ENCODE measurements at places on chromosomes 12 and 14. TPM values are rescaled to one million over a fixed set of nuclear protein-coding genes. Genes with fewer than 3 reads are reported as not detected.
A peak's percentile ranks its signal among the peaks of the same experiment; 100 is the strongest.

- DNase-seq: no peak
These were observed 287.6 kb downstream of the CEP128 start for GRCh38 chr14:80653956-80654355.

DNA sequence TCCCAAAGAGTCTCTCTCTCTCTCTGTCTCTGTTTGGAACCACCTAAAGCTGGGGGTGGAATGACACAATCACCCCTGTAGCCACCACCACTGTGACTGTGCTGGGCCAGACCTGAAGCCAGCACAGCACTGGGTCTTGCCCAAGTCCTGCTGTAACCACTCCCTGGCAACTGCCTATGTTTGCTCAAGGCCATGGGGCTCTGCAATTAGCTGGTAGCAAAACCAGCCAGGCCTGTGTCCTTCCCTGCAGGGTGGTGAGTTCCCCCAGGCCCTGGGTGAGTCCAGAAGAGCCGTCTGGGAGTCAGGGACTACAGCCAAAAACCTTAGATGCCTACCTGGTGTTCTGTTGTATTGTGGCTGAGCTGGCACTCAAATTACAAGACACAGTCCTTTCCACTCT is 50.8 kb downstream of the DGLUCY start:
- DNase-seq: no peak

GRCh38 chr14:57391517-57392195 is 1.3 kb downstream of the NAA30 start:
- DNase-seq: no peak

GRCh38 chr12:111753144-111753881 is 13.4 kb upstream of the ALDH2 start:
- DNase-seq: peak; percentile 73

GRCh38 chr12:62911286-62911685 is 23.7 kb downstream of the PPM1H start:
- DNase-seq: no peak

PSMD9 gene
- total RNA-seq: 59.2 TPM

GRCh38 chr14:62307844-62308243 is 545.6 kb downstream of the SNAPC1 start:
- DNase-seq: no peak

- DNase-seq: no peak
These were observed 464.6 kb downstream of the ADAMTS20 start for GRCh38 chr12:43087195-43088091.

SLC41A2 gene
- 17.5 TPM for total RNA-seq

- DNase-seq: no peak
These were observed 69.5 kb downstream of the CLMN start for GRCh38 chr14:95250140-95250769.

DNA sequence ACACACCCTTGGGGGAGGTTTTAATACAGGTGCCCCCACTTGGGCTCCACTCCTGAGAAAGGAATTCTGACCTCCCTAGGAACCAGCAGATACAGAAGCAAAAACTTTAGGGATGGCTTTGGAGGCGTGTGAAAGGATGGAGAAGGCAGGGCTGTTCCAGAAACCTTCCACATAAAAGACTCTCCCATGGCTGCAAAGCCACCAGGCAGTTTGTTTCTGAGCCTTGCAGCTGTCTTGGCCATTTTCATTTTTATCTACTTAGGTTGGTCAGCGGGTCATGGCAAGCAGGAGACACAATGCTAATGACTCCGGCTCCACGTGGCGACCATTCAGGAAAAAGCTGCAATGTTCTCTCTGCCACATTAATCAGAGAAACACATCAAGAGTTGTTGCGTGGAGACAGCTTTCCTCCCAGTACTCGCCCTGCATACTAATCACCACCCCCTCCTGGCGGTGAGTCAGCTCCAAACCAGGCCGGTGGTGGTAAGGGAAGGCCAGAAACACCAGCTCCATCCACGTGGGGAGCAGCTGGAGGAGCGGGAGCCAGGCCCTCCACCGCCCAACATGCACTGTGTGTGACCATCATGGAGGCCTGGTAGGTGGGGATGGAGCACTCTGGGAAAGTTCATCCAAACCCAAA is 30.9 kb upstream of the IRF2BPL start:
- DNase-seq: no peak

GRCh38 chr14:70585231-70585630 is 15.2 kb downstream of the MED6 start:
- DNase-seq: no peak

COPZ1 gene
- total RNA-seq: 154 TPM

DAO gene
- total RNA-seq: not detected

- DNase-seq: no peak
These were observed 40.9 kb upstream of the TOMM20L start for GRCh38 chr14:58354808-58355207.

TPPP2 gene
- total RNA-seq: not detected

OR4E2 gene
- total RNA-seq: not detected

KRT4 gene
- total RNA-seq: not detected

GRCh38 chr12:20194171-20194570 is 174.2 kb upstream of the PDE3A start:
- no peak for DNase-seq

DNA sequence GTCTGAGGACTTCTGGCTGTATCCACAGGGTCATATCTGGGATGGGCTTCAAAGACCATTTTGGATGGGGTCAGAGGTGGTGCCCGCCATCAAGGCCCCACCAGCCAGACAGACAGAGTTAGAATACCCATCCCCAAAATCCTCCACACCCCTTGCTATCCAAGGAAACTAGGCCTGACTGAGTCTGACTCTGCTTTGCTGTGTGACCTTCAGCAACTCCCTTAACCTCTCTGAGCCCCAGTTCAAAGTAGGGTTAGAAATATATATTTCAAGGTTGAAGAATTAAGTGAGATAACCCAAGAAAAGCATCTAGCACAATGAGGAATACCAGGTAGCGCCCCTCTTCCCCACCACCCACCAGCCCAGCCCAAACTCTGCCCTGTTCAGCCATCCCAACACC is 20.3 kb downstream of the BCL11B start:
- no peak for DNase-seq

DEGS2 gene
- not detected for total RNA-seq

JPH4 gene
- 0.39 TPM for total RNA-seq

MYH6 gene
- total RNA-seq: 13,240 TPM

DNA sequence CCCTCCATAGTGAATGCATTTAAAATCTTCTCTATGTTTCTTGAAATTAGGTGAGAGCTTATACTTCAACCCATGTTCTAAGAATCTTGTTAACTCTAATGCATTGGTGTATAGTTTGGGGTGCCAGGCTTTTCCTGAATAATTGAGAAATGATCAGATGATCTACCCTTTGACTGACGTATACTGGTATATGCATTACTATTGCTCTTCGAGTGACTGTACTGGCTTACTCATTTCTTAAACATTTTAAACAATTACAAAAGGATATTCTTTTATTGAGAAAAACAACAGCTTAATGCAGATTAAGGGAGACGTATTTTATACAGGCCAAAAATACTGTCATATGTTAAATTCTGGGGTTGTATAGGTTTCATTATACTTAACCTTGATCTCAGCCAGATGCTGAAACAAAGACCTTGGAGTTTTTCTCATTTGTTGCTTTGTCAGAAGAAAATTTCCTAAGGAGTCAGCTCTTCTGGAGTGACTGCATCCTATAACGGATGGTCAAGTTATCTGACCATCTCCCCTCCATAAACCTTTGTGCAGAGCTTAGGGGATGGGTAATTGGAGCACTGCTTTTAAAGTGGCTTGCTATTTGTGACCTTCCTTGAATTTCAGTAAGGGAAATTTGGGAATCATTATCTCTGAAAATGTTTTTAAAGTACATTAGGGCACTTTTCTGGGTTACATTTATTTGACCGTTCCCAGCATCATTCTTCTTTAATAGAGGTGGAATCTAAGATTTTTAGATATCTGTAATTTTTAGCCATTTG is 507.6 kb downstream of the PCNX1 start:
- DNase-seq: no peak

SLC10A1 gene
- 0.16 TPM for total RNA-seq

DNA sequence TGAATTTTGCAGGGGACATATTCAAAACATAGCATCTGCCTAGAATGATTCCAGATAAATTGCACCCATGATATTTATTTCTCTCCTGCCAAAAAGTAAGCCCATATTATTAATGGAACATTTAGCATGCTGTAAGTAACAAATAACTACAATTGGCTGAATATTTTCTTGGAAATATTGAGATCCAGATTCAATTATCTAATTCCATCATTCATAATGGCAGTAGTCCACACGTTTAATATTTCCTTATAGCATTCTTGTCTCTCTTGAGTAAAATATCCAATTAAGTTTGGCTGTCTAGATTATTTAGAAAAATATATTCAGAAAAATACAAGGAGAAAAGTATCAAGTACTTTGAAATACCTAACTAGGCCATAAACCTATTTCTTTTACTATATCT is 157.5 kb downstream of the FLRT2 start:
- DNase-seq: no peak

DNA sequence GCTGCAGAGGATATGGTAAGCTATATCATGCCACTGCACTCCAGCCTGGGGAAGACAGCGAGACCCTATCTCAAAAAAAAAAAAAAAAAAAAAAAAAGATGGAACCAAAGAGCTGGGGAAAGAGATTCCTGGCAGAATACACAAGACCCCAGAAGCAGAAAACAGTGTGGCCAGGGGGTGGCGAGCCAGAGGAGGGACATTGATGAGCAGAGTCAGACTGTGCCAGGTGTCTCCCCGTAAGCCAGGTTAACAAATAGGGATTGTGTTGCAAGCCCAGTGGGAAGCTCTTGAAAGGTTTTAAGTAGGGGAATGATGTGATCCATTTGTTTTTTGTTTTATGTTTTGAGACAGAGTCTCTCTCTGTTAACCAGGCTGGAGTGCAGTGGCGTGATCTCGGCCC is 56.1 kb downstream of the FIGNL2 start:
- DNase-seq: no peak

- no peak for DNase-seq
These were observed 168.6 kb downstream of the PRKCH start for GRCh38 chr14:61489932-61490331.

FLVCR2 gene
- total RNA-seq: 2.2 TPM

GRCh38 chr14:32019276-32019675 is 57.8 kb upstream of the ARHGAP5 start:
- DNase-seq: no peak

SERPINA3 gene
- 57.2 TPM for total RNA-seq

BATF gene
- 1.4 TPM for total RNA-seq

OLR1 gene
- total RNA-seq: 2.5 TPM

MSRB3 gene
- 108 TPM for total RNA-seq

DNA sequence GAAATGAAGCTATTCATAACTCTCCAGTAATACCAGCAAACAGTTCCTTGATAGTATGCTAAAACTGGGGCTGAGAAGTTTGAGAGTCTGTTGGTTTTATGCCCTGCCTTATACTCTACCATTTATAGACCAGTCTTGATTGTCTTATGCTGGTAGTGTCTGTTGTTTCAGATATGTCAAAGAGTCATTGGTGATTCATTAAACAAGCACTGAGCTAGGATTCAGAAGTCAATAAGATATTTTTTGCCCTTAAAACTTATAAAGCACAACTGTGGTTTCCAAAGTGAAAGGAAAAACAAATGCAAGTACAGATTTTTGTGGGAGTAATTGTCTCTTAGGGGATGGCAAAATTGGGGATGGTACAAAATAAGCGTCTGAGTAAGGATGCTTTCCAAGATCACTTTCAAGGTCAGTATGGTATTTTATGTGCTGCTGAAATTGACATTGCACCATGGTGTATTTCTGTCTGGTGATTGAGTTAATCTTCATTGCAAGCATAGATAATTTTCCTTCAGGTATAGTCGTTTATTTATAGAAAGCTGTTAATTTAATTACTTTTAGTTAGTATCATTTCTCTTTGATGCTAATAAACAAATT is 289.5 kb upstream of the E2F7 start:
- no peak for DNase-seq

DNA sequence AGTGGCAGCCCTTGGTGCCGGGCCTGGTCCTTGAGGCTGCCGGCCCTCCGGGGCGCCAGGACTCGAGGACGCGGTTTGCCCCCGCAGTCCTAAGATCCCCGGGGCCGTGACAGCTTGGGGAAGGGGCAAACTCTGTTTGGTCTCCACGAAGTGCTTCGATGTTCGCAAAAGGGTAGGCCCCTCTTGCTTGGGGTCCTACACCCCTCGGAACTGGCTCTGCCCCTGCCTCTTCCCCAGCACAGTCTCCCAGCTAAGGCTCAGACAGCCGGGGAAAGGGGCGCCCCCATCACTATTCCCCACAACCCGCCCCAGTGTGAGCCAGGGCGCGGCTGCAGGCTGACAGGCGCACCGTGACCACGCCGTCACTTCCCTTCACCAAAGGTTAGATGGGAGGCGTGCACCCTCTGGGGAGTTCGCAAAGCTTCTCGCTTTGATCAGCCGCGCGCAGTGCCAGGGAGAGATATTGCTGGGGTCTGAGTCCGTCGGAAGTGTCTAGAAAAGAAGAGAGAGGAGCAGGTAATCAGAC is 7.2 kb upstream of the OTX2 start:
- no peak for DNase-seq

FAM186B gene
- not detected for total RNA-seq

DNA sequence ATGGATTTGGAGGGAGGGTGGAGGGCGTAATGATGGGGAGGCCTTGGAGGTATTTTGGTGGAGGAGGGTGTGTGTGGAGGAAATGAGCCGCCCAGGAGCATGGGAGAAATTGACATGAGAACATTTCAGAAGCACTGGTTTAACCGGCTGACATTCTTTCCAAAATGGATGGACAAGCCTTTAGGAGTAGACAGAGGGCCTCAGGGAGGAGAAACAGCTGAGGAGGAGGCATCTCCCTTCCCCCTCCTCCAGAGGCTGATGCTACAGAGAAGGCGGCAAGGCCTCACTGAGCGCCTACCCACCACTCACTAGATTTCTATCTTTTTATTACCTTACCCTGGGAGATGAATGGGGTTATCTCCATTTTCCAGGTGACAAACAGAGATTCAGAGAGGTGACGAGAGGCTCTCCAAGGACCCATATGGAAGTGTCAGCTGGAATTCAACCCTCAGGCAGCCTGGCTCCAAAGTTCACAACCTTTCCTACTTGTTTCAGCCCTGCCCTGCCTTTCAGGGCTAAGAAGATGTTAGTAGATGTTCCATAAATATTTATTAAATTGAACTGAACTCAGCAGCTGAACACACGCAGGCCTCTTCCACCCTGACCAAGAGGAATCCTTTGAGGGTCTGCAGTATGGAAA is 289.6 kb downstream of the ZFP36L1 start:
- no peak for DNase-seq

DNA sequence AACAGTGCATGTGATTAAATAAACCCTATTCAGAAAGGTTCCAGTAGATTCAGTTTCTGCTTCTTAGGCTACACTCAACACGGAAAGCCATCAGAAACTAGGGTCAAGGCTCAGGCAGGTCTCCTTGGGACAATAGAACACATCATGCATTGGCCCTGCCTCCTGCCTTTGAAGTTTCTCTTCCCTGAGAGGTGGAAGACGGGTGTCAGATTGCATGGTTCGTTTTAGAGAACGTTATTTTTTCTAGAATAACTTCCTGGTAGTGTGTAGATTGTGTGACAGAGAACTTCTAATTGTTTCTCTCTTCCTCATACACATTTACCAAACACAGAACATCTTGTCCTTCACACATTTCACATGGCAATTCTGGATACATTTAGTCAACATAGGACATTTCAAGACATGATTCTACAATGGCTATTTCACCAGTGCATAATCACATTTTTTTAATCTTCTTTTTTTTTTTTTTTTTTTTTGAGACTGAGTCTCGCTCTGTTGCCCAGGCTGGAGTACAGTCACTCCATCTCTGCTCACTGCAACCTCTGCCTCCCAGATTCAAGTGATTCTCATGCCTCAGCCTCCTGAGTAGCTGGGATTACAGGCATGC is 106.6 kb upstream of the AMN1 start:
- DNase-seq: no peak

GRCh38 chr12:14213542-14213941 is 151.9 kb upstream of the ATF7IP start:
- DNase-seq: no peak

RNASE2 gene
- total RNA-seq: 2.9 TPM

KCNJ8 gene
- 37.1 TPM for total RNA-seq

GRCh38 chr14:74083784-74084276 is 423 bp downstream of the ALDH6A1 start:
- no peak for DNase-seq
